ENCODE measurements at places on chromosomes 6 and 20. TPM values are rescaled to one million over a fixed set of nuclear protein-coding genes. Genes with fewer than 3 reads are reported as not detected.
A peak's percentile ranks its signal among the peaks of the same experiment; 100 is the strongest.

DNA sequence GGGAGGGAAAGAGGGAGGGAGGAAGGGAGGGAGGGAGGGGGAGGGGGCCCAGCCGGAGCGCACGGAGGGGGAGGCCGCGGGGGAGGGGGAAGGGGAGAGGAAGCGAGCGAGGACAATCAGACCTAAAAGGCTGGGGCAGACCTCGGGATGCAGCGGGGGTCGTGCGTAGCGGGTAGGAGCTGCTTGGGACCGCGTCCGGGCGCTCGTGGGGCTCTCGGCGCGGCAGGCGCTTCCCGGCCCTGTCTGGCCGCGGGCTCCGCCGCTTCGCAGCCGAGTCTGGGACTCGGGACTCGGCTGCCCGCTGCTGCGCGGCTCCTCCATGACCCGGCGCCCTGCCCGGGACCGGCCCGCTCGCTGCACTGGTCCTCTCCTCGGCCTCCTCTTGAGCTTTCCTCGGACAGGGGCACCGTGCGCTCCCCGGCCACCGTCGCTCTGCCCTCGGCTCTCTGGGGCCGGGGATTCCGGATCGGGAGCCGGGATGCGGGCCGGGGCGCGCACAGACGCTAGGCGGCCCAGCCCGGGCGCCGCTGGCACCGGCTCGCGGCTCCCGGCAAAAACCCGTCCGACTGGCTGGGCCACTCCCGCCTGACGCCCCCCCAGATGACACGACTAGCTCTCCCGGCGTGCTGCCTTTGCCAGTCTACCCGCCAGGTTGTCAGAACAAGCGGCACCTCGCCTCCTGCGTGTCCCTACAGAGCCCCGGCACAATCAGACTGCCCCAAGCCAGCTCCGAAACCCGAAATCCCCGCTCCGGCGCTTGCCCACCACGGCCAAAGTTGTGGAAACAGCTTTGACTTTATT is 2.2 kb downstream of the TFAP2A start:
- DNase-seq: peak; percentile 43

DNA sequence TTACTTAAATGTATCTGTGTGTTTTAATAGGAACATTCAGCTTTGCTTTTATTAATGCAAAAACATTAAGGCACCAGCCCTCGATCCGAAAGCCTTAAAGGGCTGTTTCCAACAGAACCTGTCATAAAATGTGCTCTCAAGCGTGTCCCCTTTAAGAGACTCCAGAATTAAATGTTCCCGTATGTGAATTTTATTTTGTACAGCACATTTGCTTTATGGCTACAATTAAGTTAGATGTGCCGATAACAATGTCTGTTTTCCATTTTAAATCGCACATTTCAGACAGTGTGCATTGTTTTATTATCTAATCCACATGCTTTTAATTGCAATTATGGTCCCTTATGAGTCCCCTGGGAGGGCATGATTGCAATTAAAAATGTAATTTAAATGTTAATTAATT is 198.9 kb downstream of the TSHZ2 start:
- no peak for DNase-seq

DNA sequence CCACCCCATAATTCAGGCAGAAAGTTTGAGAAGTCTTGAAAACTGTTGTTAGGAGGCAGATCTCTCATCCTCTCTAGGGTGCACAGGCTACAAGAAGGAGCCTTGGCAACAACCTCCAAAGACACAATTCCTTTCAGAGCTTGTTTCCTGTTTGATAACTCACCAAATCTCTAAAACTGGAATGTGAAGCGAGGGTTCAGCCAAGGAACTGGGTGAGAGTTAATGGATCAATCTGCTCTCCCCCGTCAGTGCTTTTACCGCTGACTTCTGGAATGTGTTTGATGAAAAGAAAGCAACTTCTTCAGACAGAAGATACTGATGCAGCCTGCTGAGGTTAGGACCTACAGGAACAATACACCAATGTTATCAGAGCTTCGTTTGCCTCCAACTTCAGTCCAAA is 171.8 kb upstream of the BMP2 start:
- DNase-seq: no peak

DNA sequence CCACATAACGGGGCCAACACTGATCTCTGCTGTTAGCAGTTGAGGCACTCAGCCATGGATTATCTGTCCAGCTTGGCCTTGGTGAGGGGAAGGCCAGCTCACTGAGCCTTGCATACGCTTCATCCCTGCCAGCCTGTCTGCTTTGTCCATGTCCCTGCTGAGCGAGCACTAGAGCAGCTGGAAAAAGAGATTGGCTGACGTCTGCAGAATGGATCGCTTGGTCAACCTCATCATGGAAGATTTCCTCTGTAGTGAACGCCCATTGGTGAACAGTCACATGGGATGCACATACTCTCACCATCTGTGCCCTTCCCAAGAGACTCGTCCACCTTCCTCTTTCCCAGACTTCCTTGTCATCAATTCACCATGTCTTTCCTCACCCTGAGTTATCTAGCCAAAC is 26.9 kb downstream of the MUC22 start:
- DNase-seq: no peak

DNA sequence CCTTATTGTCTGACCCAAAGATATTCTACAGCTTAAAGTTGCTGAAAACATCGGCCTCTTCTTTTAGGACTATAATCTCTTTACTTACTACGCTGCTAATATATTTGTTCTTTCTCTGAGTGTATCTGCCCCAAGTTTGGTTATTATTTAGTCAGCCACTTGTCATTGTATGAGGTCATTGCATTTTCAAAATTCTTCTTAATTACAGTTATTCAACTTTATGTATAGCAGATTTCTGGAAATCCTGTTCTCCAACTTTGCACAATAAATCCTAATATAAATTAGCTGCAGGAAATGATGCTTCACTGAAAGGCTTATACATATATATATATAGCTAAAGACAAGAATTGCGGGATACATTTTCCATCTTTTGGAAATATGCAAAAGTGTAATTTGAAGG is 88.5 kb upstream of the HIVEP1 start:
- DNase-seq: no peak

Gene GABBR1
- total RNA-seq: 4.0 TPM

Gene DSP
- 19.2 TPM for total RNA-seq

Data from lung microvascular endothelial cell (primary cell).